Thymus (tissue), 14 donors: ENCODE measurements at places on chromosomes 4 and X.

- H3K27ac ChIP-seq = no peak overlapping the region
- no peaks in the 10 kb centered on the region for H3K27me3 ChIP-seq
- H3K4me1 ChIP-seq = no peaks in the 10 kb centered on the region
These were observed 67.0 kb upstream of the AGA start for GRCh38 chr4:177509226-177509745.

DNA sequence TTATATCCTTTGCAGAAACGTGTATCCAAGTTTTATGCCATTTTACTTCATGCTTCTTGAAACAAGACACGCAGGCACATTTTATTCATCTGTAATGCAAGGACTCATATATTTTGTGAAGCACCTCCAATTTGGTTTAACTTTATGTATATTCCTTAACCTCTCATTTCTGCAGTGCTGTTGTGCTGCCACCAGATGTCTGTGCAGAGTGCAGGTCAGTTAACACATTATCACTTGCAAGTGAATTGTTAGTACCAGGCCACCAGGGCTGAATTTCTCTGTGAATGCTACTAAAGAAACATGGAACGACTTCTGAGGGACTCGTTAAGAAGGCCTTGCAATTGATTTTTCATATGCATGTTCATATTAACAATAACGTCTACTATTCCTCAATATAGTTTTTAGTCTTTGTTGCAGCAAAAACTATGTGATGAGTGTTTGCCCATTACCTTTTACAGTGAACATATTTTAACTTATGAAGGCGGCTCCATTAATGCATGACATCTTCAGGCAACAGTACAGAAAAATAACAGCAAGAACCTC is 770.3 kb downstream of the NLGN4X start:
- no peak overlapping the region for H3K27ac ChIP-seq
- H3K27me3 ChIP-seq = no peaks in the 10 kb centered on the region
- DNase-seq = no peak
- no peak overlapping the region for H3K4me3 ChIP-seq

GRCh38 chrX:115913575-115913974 is 257.0 kb upstream of the AGTR2 start:
- no peak overlapping the region for H3K27ac ChIP-seq
- H3K4me1 ChIP-seq = no peaks in the 10 kb centered on the region
- H3K4me3 ChIP-seq = no peak overlapping the region
- H3K36me3 ChIP-seq = no peaks in the 10 kb centered on the region

DNA sequence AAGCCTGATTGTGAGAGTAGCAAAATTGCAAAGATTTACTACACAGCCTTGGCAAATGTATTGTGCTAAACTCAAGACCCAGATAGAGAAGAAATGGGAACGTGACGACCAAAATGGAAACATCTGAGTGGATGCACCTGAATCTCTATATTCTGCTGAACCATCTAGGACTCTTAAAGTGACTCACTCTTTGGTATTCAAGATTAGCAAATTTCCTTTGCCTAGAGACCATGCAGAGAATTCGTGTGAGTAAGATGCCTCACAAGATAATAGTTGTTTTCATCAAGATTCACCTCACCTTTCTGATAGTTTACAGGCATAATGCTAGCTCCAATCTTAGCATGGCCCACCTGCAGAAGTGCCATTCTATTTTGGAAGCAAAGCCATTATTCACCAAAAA is 14.4 kb upstream of the ATOH1 start:
- H3K27me3 ChIP-seq = no peaks in the 10 kb centered on the region
- H3K36me3 ChIP-seq = no peaks in the 10 kb centered on the region
- H3K4me3 ChIP-seq = no peak overlapping the region
- H3K4me1 ChIP-seq = no peaks in the 10 kb centered on the region

DNA sequence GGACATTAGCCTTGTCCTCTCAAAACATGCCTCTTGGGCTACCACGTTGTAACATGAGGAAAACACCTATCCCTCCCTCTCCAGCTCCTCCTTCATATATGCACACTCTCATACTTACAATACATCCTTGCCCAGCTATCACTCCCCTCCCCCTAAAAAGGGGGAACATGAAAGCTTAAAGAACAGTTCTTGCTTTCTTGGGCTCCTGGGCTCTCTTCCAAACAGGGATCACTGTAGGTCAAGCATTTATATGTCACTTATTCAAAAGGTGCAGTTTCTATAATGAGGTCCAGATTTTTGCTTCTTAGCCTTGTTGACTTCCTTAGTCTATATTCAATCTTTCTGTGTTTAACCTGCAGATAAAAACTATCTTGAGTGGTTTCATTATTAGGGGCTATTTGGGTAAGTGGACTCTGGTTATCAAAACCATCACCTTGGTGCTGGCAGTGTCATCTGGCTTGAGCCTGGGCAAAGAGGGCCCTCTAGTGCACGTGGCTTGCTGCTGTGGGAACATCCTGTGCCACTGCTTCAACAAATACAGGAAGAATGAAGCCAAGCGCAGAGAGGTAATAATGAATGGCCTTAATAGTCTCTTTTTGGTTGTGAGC is 119.4 kb downstream of the AKAP4 start:
- no peak for DNase-seq
- H3K4me1 ChIP-seq = no peaks in the 10 kb centered on the region
- H3K27me3 ChIP-seq = no peaks in the 10 kb centered on the region
- no peak overlapping the region for H3K27ac ChIP-seq
- H3K4me3 ChIP-seq = no peak overlapping the region

- no peak for DNase-seq
- no peaks in the 10 kb centered on the region for H3K27me3 ChIP-seq
- H3K4me1 ChIP-seq = no peaks in the 10 kb centered on the region
- H3K27ac ChIP-seq = no peak overlapping the region
These were observed 13.8 kb upstream of the TXLNG start for GRCh38 chrX:16772460-16772859.

GRCh38 chr4:124067046-124067445 is 645.5 kb downstream of the ANKRD50 start:
- H3K27me3 ChIP-seq = no peaks in the 10 kb centered on the region
- H3K4me1 ChIP-seq = no peaks in the 10 kb centered on the region
- H3K27ac ChIP-seq = no peak overlapping the region
- no peaks in the 10 kb centered on the region for H3K36me3 ChIP-seq
- H3K4me3 ChIP-seq = no peak overlapping the region
- DNase-seq = no peak

- no peak for DNase-seq
- H3K4me1 ChIP-seq = peaks cover 4% of the 10 kb centered on the region
- peaks cover 22% of the 10 kb centered on the region for H3K36me3 ChIP-seq
- no peak overlapping the region for H3K27ac ChIP-seq
- H3K27me3 ChIP-seq = no peaks in the 10 kb centered on the region
These were observed 26.3 kb downstream of the PRPS2 start for GRCh38 chrX:12817528-12817927.

DNA sequence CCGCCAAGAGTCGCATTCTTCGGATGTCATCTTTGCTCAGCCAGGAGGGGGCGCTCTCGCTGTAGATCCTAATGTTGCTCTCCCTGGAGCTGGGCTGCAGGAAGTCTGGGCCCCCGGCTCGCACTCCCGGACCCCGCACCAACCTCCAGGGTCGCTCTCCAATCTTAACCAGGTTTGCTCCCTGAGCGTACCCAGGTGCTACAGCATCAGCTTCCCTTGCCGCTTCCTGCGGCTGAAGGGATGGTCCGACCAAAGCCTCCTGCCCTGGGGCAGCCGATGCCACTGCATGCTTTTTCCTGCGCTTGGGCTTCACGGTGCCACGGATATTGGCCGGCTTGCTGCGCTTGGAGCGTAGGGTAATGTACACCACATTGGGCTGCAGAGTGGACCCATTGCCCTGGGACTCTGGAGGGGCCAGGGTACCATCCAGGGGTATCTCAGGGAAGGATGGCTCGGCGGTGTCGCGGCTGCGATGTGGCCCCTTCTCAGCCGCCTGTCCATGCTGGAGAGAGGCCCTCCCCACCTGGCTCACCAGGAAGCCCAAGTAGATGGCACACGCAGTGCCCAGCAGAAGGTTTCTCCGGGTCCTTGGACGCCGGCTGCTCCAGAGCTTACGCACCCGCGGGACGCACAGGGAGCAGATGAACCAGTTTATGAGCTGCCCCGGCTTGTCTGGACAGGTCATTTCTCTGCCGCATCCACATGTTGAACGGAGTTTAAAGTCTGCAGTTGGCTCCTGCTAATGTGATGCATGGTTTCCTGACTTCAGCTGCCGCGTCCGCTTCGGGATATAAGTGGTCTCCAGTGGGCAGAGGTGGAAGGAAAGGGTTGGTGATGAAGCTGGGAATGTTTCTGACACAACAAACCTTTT is 1.9 kb downstream of the GASK1B start:
- no peak overlapping the region for H3K4me3 ChIP-seq
- H3K36me3 ChIP-seq = no peaks in the 10 kb centered on the region
- H3K27me3 ChIP-seq = peaks cover 9% of the 10 kb centered on the region
- H3K27ac ChIP-seq = no peak overlapping the region
- H3K4me1 ChIP-seq = no peaks in the 10 kb centered on the region
